Calu3 (cell line): ENCODE measurements at places on chromosomes 1 and 21.
A peak's percentile ranks its signal among the peaks of the same experiment; 100 is the strongest.

DNA sequence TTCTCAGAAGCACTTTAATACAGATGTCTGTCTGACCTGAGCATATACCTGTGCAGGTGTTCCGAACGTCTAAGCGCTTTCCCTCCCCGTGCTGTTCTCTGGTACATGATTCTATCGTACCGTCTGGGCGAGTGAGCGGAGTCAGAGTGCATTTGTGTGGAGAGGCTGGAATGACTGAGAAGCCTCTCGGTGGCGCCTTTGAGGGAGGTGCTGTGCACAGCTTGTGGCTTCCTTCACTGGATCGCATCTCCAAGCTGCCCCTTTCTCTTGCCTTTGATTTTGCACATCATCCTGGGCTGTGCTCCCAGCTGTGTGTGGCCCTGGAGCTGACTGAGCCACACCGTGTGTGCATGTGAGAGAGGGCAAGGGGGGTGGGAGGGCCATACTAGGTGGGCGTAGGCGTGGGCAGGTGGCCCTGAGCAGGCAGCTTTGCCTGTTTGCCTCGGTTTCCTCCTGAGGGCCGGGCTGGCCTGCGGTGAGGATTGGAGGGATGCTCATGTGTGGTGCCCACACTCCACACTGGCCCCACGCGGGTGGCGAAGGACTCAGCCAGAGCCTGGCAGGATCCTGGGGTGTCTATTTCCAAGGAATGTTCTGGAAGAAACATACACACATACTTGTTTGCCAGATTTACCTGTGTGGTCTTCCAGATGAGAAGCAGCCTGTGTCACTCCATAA is 105.3 kb downstream of the ADARB1 start:
- DNase-seq = no peak

DNA sequence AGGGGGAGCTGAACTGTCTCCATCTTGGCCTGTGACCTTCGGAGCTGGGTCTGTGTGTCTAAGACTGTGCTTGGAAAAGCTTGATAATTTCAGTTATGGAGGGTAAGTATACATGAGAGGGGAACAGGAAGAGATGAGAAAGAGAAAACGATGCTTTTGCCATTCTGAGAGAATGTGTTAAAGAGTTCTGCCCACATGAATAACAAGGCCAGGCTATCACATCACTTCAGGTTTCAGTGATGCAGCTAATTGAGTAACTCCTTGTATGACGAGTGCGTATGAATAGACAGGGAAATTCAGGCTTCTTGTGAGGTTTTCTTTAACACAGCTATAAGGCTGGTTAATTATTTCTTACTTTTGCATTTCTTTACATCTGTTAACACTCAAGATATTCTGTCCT is 81.0 kb downstream of the PLPPR5 start:
- no peak for DNase-seq

DNA sequence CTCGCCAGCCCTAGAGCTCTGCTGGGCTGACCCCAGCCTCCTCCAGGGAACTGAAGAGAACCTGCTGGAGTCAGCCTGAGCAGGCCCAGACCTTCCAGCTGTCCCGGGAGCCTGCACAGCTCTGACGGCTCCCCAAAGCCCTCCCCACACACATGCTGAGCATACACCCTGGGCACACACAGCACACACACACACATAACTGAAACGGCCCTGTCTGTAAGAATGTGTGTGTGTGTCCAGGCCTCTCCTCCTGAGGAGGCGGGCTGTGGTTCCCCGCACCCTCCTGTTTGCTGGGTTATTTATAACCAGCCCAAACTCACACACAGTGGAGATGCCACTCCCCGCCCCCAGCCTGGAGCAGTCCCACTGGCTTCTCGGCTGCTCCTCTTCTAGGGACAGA is 20.2 kb downstream of the SDC3 start:
- DNase-seq = no peak

GRCh38 chr1:176959191-176959820 is 205.2 kb downstream of the ASTN1 start:
- DNase-seq = no peak

- DNase-seq = no peak
Measured at GRCh38 chr21:33428669-33429068, 25.5 kb downstream of the IFNGR2 start.

DNA sequence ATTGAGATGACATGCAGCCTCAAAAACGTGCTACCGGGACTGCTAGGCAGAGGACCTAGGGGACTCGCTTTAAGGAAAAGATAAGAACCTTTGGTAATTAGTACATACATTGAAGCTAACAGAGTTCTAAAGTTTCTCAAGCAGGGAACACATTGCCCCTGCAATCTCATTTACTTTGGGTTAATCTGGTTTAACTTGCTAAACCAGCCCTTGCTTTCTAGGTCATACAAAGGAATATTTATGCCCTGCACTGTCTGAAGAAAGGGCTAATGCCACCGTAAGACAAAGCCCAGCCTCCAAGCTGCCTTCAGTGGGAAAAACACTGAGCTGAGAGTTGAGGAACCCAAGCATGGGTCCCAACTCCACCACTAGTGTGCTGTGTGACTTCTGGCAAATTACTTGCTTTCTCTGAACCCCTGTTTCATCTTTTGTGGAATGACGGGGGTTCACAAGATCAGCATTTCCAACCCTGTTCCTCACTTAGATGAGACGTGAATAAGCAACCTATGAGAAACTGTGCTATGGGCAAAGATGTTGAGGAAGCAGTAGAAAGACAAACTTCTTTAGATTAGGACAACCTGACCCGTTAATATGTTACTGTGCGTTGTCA is 66.3 kb downstream of the VWA5B1 start:
- no peak for DNase-seq

DNA sequence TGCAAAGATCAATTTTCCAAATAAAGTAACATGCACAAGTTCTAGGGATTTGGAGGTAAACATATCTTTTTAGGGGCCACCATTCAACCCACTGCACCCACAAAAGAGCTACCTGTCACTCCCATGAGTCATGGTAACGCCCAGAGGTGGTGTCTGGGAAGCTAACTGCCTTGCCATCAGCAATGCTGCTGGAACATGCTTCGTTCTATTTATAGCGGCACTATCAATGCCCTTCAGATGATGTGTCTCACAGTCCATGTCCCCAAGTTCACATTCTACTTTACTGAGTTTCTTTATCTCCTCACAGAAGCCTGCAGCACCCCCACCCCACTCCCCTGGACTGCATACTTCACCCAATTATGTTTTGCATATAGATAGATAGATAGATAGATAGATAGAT is 95.4 kb downstream of the LPAR3 start:
- no peak for DNase-seq

DNA sequence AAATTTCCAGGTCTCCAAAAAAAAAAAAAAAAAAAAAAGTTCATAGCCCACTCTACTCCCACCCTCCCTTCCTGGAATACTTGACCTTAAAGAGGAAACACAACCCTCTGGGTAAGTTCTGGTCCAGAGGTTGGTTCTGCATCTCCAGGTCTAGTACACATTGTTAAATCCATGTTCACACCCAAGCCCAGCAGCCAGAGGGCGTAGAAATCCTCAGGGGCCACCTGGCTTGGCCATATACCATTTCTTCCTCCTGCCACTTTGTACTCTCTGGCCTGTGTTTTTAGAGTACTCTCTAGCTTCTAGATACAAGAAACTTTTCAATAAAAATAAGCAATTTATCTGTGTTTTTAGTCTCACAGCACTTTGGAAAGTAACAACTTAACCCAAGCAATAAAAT is 89.3 kb downstream of the PHTF1 start:
- no peak for DNase-seq

DNA sequence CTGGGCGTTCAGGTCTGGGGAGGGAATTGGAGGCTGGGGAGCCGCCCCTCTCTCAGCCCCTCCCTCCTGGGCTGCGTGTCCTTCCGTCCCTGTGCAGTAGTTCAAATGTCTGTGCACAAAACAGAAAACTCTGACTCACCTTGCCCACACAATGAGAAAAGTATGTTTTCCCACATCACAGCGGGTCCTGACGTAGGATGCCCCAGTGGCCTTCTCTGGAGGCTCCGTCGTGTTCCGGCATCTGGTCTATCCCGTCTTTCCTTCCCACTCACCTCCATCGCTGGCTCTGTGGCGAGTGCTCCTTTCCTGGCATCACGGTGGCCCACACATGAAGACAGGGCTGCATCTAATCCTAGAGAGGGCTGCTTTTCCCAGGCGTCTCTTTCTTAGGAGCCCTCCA is 224.0 kb downstream of the KAZN start:
- DNase-seq = no peak

DNA sequence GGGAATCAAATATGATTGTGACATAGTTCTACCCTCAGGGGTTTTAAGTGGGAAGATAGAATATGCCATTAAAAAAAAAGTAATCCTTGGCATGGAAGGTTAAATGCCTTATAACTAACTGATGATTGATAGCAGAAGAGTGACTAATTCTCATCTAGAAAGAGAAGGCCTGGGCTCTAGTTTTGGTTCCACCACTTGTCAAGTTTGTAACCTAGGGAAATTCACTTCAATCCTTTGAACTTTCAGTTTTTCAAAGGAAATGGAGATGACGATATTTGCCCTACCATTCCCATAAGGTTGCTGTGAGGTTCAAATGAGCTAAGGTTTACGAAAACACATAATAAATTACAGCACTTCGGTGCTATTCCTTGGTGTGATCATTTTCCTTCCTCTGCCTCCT is 88.5 kb downstream of the GPR88 start:
- no peak for DNase-seq

- no peak for DNase-seq
Measured at GRCh38 chr1:183968386-183968785, 69.1 kb downstream of the COLGALT2 start.

DNA sequence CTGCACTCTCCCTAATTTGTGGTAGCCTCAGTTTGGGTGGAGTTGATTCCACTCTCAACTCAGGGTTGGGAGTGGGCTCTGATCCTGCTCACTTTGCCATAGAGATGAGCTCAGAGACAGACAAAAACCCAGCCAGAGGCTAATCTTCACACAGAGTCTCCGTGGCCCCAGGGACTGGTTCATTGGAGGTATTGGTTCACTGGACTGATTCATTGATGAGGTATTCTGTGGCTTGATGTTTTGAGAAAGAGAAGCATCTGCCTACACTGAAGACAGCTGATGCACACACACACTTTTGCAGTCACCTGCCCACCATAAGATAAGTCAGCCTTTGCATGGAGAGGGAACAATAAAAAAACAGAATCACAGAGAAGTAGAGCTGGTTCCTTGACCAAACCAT is 183.8 kb downstream of the AJAP1 start:
- DNase-seq = no peak

DNA sequence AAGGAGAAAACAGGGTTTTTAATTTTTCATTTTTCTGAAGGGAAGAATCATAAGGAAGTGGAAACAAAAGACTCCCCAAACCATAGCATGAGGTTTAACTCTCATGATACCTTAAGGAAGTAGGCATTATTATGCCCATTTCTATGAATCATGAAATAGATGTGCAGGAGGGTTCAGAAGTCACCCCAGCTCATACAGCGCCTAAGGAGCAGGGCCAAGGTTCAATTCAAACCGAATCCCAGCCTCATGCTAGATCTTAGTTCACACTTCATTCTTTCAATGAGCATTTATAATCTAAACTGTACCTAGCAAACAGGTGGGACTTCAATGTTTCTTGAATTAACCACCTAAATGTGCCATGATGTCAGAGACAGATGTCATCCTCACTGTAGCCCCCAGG is 111.9 kb upstream of the SLC25A33 start:
- DNase-seq = no peak

GRCh38 chr1:219659684-219660083 is 46.8 kb upstream of the ZC3H11B start:
- no peak for DNase-seq

- DNase-seq = no peak
Measured at GRCh38 chr1:116529199-116529631, 41.6 kb downstream of the CD58 start.

- peak; percentile 8 for DNase-seq
Measured at GRCh38 chr1:87869567-87869966, 540.9 kb downstream of the LMO4 start.

DNA sequence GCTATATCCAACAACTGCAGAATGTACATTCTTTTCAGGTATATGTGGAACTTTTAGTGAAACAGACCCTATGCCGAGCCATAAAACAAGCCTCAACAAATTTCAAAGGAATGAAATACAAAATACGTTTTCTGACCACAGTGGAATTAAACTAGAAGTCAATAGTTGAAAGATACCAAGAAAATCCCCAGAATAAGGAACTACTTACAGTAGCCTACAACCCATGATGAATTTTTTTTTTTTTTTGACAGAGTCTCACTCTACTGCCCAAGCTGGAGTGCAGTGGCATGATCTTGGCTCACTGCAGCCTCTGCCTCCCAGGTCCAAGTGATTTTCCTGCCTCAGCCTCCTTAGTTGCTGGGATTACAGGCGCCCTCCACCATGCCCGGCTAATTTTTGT is 83.4 kb downstream of the RUNX3 start:
- no peak for DNase-seq

DNA sequence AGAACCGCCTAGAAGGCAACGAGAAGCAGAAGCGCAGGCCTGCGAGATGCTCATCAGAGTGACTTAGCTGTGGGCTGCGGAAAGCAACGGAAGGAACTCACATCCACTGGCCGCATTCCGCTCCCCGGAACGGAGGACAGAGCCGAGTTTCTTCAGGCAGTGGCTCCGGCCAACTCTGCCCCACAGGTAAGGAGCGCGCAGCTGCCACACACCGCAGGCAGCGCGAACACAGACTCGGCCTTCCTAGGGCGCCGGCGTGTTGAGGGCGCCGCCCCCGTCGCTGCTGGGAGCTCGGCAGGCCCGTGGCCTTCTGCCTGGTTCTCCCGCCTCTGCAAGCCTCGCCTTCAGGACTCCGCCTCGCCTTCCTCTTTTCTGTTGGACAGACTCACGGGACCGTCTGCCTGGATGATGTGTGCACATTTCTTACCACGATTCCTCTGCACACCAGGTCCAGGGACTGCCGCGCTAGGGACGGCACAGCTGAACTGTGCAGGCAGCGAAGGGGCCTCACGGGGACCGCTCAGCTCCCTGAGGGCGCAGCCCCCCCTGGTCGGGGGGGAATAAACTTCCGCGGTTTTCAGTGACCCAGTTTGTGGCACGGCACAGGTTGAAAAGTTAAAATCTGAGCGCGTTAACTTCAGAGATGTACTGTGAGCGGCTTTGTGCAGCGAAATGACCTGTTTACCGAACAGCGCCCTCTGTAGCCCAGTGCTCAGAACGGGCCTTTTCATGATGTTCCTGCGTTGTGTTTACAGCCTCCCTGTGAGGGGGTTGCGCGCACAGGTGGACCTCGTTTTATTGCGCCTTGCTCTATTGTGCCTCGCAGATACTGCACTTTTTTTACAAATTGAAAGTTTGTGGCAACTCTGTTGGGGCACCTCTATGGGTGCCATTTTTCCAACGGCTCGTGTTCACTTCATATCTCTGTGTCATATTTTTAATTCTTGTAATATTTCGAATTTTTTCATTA is 15.8 kb downstream of the TCP10L start:
- peak; percentile 70 for DNase-seq

GRCh38 chr1:114033216-114033706 is 54.0 kb downstream of the OLFML3 start:
- DNase-seq = no peak

- DNase-seq = no peak
Measured at GRCh38 chr21:28893687-28894086, 99.0 kb downstream of the LTN1 start.
